ENCODE measurements at places on chromosomes 11 and 22.

DNA sequence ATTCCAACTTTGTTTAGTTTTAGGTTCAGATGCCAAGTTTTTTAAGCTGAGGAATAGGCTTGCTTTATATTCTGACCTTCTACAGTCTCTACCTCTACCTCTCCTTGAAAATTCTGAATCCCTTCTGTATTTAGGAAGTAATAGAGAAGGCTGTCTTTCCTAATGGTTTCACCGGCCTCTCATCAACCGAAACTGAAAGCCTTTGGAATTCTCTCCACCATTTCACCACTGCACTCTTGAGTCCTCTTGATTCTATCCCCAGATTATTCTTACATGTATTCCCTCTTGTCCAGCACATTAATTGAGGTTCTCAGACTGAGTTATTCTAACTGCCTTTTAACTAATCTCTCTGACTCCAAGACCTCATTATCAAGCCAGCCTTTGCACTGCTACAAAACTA lies 67.7 kb upstream of the PICALM start:
- peak; percentile 47 for DNase-seq
- no peak overlapping the region for H3K27ac ChIP-seq
- no peak overlapping the region for H3K4me3 ChIP-seq
- H3K27me3 ChIP-seq = no peaks in the 10 kb centered on the region

DNA sequence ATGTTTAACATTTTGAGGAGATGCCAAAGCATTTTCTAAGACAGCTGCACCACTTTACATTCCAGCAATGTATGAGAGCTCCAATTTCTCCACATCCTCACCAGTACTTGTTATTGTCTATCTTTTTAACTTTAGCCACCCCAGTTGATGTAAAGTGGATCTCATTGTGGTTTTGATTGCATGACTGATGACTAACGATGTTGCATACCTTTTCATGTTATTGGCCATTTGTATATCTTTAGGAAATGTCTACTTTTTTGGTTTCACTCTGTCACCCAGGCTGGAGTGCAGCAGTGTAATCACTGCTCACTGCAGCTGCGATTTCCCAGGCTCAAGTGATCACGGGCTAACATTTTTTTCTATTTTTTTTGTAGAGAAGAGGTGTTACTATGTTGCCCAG lies 8.9 kb downstream of the TTC28 start:
- H3K36me3 ChIP-seq = no peaks in the 10 kb centered on the region
- no peak overlapping the region for H3K4me3 ChIP-seq
- no peak overlapping the region for H3K27ac ChIP-seq
- no peak for DNase-seq

- peak; percentile 66 for DNase-seq
- no peak overlapping the region for H3K4me3 ChIP-seq
- peaks cover 12% of the 10 kb centered on the region for H3K4me1 ChIP-seq
- no peaks in the 10 kb centered on the region for H3K36me3 ChIP-seq
- no peak overlapping the region for H3K27ac ChIP-seq
- H3K27me3 ChIP-seq = no peaks in the 10 kb centered on the region
Observed at GRCh38 chr11:120340529-120340928, 4.3 kb downstream of the ARHGEF12 start.

DNA sequence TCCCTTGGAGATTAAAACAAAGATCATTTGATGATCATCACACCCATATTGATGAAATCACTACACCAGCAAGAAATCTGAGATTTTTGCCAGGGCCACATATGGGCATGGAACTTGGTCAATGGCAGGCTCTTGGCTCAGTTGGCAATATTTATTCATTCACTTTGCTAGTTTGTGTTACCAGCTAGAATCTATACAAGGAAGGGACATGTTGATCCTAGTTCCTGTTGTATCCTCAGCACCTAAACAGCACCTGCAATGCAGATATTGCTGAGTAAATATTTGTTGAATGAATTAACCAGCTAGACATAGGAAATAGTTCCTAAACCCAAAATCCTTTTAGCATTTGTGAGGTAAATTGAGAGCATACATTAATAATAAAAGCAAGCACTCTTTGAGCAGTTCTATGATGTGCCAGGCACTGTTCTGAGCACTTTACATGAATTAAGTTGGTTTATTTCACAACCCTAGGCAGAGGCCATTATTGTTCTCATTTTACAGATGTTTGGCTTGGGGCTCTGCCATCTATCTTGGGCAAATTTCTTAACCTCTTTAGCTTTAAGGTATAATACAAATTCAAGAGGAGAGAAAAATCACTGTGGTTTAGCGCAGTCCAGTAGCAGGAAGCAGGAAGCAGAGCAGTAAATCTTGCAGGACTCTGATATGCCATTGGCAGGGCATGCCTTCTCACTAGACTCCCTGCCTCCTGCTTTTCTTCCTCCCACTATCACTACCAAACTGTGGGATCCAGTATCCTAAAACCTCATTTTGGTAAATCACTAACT lies 1.6 kb downstream of the TRIM68 start:
- DNase-seq = peak; percentile 61
- no peaks in the 10 kb centered on the region for H3K27me3 ChIP-seq
- H3K4me3 ChIP-seq = no peak overlapping the region
- peaks cover 7% of the 10 kb centered on the region for H3K36me3 ChIP-seq
- H3K4me1 ChIP-seq = peaks cover 4% of the 10 kb centered on the region
- peak overlapping the region; percentile 10 for H3K27ac ChIP-seq

- no peaks in the 10 kb centered on the region for H3K27me3 ChIP-seq
- H3K4me3 ChIP-seq = no peak overlapping the region
- H3K27ac ChIP-seq = no peak overlapping the region
Observed at GRCh38 chr22:33842421-33843094, 77.7 kb downstream of the LARGE1 start.

DNA sequence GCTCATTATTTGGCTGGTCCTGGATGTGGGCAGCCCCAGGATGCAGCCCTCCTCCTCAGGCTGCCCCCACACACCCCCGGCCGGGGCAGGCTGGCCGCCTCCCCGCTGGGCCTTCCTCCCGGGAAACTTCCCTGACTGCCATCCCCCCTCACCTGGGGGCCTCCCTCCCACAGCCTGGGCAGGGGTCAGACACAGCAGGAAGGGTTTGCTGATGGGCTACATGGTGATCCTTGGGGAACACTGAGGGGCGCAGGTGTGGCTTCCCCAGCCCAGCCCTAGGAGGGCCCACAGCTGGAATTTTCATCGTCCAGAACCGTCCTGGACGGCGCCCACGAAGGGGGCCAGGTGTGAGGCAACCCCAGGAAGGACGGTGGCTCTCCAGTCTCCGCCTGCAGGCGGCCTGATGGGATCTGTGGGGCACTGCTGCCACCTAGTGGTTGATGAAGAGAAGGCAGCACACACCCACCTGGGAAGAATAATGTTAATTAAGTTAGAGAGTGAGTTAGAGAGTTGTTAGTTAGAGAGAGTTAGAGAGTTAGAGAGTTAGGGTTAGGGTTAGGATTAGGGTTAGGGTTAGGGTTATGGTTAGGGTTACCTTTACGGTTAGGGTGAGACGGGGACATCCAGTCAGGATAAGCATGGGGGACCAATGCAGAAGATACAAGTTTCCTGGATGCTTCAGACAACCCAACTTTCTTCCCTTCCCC lies 75.9 kb upstream of the PRR5 start:
- DNase-seq = peak; percentile 67
- no peaks in the 10 kb centered on the region for H3K4me1 ChIP-seq
- no peak overlapping the region for H3K4me3 ChIP-seq
- no peak overlapping the region for H3K27ac ChIP-seq
- H3K36me3 ChIP-seq = no peaks in the 10 kb centered on the region

GRCh38 chr11:60830478-60831142 lies 11.3 kb upstream of the CCDC86 start:
- no peak overlapping the region for H3K4me3 ChIP-seq
- H3K4me1 ChIP-seq = no peaks in the 10 kb centered on the region
- no peaks in the 10 kb centered on the region for H3K36me3 ChIP-seq

All from small intestine (tissue), 16 donors.